Tibial nerve (tissue), 4 donors: ENCODE measurements at places on chromosomes 12 and 14. TPM values are rescaled to one million over a fixed set of nuclear protein-coding genes. Genes with fewer than 3 reads are reported as not detected.

ADAMTS20 gene
- total RNA-seq: not detected

MUCL1 gene
- total RNA-seq: not detected

KLRB1 gene
- 0.84 TPM for total RNA-seq

KIAA0586 gene
- total RNA-seq: 17.5 TPM

FITM1 gene
- not detected for total RNA-seq

OR4E2 gene
- total RNA-seq: not detected

IL22 gene
- total RNA-seq: not detected

TPPP2 gene
- not detected for total RNA-seq

C14orf132 gene
- 13.4 TPM for total RNA-seq

LRRC10 gene
- not detected for total RNA-seq

DNA sequence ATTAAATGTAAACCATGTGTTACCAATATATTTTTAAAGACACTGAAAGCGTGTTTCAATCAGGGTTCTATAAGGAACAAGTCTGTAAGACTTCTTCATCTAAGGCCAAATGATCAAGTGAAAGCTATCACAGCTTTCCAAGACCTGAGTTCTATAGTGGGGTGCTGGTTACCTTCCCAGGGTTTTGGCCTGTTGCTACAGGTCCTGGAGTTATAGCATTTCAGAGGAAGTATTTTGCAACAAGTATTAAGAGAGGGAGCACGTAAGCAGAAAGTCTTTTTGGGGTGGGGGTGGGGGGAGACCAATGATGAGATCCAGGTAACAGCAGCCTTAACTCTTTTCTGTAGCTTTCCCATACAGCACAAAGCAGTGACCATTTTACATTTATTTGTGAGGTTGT lies 43.8 kb downstream of the FOXN3 start:
- no peak for DNase-seq

GRCh38 chr12:75862692-75863471 lies 168.7 kb downstream of the PHLDA1 start:
- no peak for DNase-seq

GRCh38 chr12:25840678-25841465 lies 117.6 kb upstream of the RASSF8 start:
- DNase-seq: no peak

DNA sequence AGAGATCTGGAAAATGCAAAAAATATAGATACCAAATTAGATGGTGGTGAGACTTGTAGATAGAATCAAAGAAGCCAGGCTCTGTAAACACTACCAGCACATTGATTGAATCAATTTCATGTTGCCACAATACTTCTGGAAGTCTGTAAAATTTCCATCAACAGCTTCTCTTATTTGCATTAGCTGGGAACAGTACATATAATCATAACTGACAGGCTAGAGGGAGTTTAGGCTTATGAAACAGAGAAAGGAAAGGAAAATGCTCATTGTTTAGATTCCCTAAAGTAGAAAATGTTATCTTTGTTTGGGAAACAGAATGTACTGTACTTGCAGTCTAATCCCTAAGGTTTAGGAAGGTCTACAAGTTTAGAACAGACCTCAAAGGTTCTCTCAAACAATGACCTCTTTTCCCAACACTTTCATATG lies 335.2 kb downstream of the CEP128 start:
- no peak for DNase-seq

DNA sequence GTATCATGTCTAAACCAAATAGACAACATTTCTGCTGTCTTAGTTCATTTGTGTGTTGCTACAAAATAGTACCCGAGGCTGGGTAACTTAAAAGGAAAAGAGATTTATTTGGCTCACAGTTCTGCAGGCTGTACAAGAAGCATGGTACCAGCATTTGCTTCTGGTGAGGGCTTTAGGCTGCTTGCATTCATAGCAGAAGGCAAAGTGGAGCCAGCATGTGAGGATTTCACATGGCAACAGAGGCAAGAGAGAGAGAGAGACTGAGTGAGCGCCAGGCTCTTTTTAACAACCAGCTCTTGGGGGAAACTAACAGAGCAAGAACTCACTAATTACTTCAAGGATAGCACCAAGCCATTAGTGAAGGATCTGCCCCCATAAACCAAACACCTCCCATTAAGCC lies 271.4 kb upstream of the SRRM4 start:
- DNase-seq: no peak

DNA sequence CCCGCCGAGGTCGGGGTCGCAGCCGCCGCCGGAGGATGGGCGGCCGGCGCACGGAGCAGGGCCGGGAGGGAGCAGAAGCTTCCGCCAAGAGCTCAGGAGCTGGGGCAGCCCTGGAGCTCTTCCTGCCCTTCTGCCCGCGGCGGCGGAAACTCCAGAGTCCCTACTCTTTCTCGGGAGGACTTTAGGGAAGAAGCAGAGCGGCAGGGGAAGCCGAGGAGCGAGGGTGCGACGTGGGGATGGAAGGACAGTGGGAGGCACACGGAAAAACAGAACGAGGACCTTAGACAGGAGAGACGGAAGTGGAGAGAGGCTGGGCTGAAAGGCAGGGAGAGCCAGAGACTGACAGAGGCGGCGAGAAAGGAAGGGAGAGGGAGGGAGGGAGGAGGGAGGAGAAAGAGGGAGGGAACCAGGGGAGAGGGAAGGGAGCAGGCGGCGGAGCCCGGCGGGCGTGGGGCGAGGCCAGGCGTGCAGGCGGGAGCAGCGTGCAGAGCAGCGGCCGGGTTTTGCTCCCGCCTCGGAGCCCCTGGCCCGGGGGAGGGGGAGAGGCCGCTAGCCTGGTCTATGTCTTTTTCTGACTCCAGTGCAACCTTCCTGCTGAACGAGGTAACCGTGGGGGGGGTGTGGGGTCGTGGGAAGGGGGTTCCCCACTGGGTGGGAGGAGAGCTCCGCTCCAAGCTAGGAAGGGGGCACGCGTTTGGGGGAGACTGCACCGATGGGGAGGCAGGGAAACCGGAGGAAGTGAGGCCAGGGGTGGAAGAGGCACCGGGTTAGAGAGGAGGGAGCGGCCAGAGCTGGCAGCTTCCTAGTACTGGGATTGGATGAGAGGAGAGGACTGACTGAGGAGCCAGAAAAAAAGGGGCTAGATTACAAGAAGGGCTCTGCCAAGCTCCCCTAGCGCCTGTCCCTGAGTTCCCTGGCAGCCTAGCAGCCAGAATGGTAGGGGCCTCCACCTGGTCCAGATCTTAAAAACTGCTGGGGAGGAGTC lies 2.9 kb upstream of the CACNB3 start:
- DNase-seq: peak; percentile 76

- DNase-seq: no peak
These were observed 536 bp upstream of the SLC35E3 start for GRCh38 chr12:68745376-68745903.

DNA sequence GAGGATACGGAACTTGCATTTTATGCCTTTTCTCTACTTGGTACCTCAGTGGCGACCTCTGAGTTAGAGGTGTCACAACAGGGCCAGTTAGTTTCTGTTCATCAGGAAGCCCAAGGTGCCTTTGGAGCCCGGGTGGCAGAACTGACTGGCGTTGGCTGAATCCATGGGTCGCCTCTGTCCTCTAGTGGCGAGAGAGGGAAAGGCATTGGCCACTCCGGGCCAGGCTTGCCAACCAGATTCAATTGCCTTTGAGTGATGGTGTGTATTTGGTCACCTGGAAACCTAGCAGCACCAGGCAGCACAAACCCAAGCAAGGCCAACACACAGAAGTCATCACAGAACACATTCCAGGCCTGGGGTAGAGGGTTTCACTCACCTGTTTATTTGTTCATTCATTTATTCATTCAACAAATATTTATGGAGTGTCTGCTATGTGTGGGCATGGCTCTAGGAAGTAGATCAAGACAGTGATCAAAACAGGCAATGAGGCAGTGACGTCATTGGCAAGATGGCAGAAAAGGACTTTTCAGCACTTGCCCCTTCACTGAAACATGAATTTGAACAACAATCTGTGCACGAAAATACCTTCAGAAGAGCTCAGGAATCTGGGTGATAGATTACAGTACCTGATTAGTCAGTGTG lies 40.5 kb upstream of the KCNA5 start:
- DNase-seq: peak; percentile 45

- DNase-seq: no peak
These were observed 12.5 kb upstream of the FOXN3 start for GRCh38 chr14:89429199-89430181.

DNA sequence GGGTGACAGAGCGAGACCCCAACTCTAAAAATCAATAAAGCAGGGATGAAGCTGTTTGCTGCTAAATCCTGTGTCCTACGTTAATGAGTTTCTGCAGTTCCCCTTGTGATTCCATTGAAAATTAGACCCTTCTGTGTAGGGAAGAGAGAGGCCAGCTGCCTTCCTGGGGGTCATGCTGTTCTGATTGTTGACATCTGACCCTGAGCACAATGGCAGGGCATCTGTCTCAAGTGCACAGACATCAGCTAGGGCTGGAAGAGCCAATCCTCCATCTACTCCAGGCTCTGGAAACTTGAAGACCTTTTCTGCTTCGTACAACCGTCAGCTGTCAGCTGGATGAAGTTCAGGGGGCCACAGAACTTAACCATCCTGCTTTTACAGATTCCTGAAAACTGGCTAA lies 10.1 kb downstream of the FBXL14 start:
- DNase-seq: no peak

GRCh38 chr12:102484017-102484416 lies 3.7 kb upstream of the IGF1 start:
- DNase-seq: no peak

DNA sequence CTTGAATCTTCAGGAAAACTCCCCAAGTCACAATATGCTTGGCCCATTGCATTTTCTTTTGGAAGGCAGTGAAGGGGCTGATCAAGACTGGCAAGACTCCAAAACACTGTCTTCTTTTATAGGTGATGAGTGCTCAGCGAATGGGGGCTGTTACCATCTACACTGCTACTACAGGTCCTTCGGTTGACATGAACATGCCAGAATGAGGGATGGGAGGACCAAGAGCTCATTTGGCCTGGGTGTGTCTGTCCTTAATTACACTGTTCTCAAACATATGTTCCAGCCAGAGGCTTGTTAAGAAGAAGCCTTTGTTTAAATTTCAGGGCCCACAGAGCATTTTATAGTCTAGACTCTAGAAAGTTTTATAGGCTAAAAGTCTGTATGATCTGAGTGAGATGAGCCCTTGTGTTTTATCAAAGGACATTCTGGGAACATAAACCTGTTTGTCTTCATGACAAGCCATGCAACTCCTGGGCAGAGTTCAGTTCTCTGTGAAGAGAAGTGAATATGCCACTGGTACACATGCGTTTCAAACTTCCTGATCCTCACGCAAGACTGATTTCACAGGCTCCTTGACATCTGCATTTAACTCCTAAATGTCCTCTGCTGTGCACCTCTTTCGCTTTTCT lies 4.7 kb upstream of the FAM234B start:
- no peak for DNase-seq

- DNase-seq: no peak
These were observed 1.1 kb downstream of the SMIM10L1 start for GRCh38 chr12:11171969-11172675.

- no peak for DNase-seq
These were observed 85.6 kb downstream of the SYNE2 start for GRCh38 chr14:63938198-63939005.

DNA sequence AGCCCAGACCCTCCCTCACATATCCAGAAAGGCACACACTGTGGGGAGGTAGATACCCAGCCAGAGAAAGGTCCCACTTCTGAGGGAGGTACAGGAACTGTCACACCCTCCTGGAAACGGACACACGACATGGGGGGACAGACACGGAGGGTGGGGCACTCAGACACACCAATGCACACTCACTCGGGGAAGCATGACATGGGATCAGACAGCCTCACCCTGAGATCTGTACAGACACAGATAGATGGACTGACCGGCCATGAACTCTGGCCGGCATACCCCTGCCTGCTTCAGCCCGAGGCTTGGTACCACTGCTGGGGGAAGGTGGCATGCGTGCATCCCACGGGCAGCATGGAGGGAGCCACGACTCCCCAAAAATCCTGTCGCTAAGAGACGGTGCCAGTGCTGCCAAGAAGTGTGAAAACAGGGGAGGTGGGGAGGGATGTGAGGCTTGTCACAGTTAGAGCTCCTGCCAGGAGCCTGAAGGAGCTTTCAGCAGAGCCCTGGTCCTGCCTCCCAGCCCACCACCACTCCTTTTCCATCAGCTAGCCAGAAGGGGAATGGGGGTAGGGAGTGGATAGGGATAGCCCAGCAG lies 571 bp downstream of the CPNE6 start:
- no peak for DNase-seq

DNA sequence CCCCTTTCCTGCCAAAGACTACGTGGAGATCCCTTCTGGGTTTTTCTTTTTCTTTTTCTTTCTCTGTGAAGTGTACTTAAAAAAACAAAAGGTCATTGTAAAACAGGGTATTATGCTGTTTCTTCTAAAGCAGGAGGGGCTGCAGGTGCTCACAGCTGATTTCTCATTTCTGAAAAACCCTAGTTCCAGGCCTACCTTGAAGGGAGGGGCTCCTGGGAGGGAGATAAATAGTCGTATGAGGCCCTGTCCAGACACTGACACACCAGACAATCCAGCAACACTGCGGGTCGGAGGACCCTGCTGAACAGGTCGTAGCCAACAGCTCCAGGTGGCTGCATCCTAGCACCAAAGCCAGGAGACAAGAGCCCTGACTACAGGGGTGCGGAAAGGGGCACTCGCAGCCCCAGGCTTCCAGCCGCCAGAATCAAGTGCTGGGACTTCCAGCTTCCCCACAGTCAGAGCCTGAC lies 41.1 kb downstream of the PSMA6 start:
- no peak for DNase-seq

DNA sequence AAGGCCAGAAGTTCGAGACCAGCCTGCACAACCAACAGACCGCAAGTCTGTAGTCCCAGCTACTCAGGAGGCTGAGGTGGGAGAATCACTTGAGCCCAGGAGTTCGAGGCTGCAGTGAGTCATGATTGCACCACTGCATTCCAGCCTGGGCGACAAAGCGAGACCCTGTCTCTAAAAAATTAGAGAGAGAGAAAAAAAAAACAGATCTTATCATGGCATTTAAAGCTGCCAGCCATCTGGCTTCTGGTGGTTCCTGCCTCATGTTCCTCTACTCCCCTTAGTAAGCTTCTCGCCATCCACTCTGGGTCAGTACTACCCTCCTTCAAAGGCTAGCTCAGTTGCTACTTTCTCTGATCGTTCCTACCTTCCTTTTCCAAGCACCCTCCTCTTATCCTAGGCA lies 16.1 kb downstream of the CLSTN3 start:
- no peak for DNase-seq

DNA sequence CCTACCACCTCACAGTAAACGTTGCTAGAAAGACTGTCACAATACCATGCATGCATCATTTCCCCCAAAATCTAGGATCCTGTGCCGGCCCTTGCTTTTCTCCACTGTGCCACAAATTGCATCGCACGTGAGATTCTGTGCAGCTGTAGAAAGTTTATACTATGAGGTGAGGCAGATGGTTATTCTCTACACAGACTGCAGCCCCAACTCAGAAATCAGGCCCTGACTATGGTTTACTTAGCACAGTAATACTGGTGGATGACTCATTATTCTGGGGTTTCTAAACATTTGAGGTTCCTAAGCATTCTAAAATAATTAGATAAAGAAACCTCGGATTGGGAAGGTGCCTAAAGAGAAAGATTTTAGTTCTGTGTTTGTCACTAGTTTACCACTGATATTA lies 163.8 kb upstream of the CCDC198 start:
- DNase-seq: no peak

DNA sequence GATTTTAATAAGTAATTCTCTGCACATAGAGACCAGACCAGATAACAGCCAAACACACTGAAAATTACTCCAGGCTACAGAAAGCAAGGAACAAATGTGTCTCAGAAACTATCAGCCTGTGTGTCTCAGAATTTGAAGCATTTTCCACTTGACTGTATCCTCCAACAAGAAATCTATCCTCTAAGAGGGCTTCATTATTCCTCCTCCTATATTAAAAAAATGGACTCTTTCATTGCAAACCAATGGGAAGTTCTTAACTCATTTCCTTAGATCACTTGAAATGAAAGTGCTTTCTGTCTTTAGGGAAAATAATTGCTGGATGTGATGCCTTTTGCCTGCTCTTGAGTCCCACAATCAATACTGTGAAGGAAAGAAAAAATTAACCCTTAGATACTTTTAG lies 2.3 kb downstream of the ST8SIA1 start:
- no peak for DNase-seq
